Caco-2 (cell line): ENCODE measurements at places on chromosomes 11 and 22. TPM values are rescaled to one million over a fixed set of nuclear protein-coding genes. Genes with fewer than 3 reads are reported as not detected.

DNA sequence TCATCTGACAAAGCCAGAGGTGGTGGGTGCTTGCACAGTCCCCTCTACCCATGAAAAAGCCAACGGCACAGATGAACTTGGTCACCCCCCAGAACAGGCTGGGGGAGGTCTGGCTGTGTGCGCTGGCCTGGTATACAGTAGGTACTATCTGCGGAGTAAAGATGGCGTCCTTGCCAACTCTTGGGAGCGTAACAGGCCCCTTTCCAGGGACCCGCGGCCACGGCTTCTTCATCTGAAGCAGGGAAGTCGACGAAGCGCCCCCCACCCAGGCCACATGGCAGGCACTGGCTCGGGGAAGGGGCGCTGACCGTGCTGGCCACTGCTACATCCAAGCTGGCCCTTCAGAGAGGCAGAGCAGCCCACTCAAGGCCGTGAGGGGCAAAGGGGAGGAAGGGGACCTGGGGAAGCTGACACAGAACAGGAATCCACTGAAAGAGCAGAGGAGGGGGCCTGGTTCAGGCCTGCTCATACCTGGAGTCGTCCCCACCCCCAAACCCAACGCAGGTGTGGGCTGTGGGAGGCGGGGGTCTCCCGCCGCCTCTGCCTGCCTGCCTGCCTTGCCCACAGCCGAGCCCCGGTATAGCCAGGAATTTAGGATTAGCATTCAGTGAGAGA, 75.7 kb downstream of the CELSR1 start:
- no peak overlapping the region for H3K27ac ChIP-seq
- no peaks in the 10 kb centered on the region for H3K36me3 ChIP-seq
- no peak overlapping the region for H3K4me3 ChIP-seq
- no peaks in the 10 kb centered on the region for H3K27me3 ChIP-seq

GRCh38 chr22:40610329-40610850, 26.1 kb downstream of the MRTFA start:
- H3K27me3 ChIP-seq, result no peaks in the 10 kb centered on the region
- DNase-seq, result no peak
- H3K36me3 ChIP-seq, result no peaks in the 10 kb centered on the region
- no peak overlapping the region for H3K4me3 ChIP-seq
- H3K27ac ChIP-seq, result no peak overlapping the region
- peaks cover 14% of the 10 kb centered on the region for H3K4me1 ChIP-seq

- peak overlapping the region; percentile 1 for H3K27ac ChIP-seq
- no peak overlapping the region for H3K4me3 ChIP-seq
- peaks cover 7% of the 10 kb centered on the region for H3K36me3 ChIP-seq
- H3K4me1 ChIP-seq, result peaks cover 21% of the 10 kb centered on the region
- no peaks in the 10 kb centered on the region for H3K27me3 ChIP-seq
Measured at GRCh38 chr11:111759376-111759775, 6.8 kb downstream of the PPP2R1B start.

DNA sequence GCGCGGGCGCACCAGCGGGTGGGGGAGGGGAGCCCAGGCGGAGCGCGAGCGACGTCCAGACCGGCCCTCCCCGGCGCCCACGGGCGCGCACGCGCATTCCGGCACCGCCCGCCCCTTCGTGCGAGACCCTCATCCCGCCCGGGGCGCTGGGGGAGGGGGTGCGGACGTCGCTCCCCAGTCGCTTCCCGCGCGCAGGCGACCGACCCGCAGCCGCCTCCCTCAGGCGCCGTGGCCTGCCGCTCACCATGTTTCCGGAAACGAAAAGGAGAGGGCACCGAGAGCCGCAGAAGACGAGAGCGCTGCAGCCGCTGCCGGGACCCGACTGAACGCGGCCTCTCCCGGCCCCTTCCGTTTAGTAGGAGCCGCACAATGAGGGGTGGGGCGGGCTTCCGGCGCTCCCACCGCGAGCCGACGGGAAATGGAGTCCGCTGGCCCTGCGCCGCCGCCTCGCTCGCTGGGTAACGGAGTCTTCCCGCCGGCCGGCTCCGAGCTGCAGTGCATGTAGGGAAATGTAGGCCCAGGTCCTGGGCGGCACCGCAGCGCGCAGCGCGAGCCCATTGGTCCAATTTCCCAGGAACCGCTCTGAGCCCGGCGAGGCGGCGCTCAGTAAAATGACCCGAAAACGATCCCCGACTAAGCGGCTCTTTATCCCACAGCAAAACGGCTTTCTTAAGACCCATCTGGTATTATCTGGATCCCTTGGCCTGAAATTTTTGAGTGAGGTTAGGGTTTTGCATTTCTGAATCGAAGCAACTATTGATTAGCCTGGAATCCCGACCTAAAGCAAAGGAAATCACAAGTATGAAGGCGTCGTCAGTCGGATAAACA, at the start of gene CFL1:
Gene CFL1, minus strand, starts transcription at position 328 of the 828 bp plus-strand sequence. Its CDS starts 81 bp downstream, at position 247.
- peak; percentile 99 for DNase-seq
- peaks cover 9% of the 10 kb centered on the region; the same call in 1 of the 2 replicates for H3K36me3 ChIP-seq
- H3K27me3 ChIP-seq, result no peaks in the 10 kb centered on the region
- peaks cover 15% of the 10 kb centered on the region for H3K4me1 ChIP-seq
- peak within 1 kb of the TSS; percentile 95 for H3K4me3 ChIP-seq

DNA sequence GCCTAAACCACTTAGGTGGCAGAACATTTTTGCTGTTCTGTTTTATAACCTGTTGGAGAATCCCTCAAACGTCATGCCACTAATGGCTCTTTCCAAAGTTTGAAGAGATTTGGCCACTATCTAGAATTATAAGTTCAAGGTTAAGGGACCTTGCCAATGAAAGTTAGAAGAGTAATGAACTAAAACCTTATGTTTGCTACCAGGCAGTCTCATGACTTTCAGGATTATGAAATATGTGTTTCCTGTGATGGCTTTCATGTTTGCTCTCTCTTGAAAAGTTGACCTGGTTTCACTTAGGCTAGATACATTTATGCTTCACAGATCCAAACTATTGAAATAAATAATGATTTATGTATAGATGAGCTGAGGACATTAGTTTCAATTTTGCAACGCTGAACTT, 340.0 kb downstream of the LRRC4C start:
- no peak overlapping the region for H3K27ac ChIP-seq
- H3K4me1 ChIP-seq, result no peaks in the 10 kb centered on the region
- DNase-seq, result no peak
- H3K36me3 ChIP-seq, result no peaks in the 10 kb centered on the region

GRCh38 chr22:42277988-42278776, 7.7 kb upstream of the TCF20 start:
- 0 out of 2 replicates have a peak, but pooled peaks cover 2% of the 10 kb centered on the region for H3K36me3 ChIP-seq
- H3K27me3 ChIP-seq, result no peaks in the 10 kb centered on the region
- H3K4me1 ChIP-seq, result peaks cover 52% of the 10 kb centered on the region
- peak overlapping the region; percentile 55 for H3K27ac ChIP-seq
- H3K4me3 ChIP-seq, result no peak overlapping the region
- peak; percentile 78 for DNase-seq

- H3K27me3 ChIP-seq, result no peaks in the 10 kb centered on the region
- no peak for DNase-seq
- peak overlapping the region; percentile 38 for H3K27ac ChIP-seq
- no peak overlapping the region for H3K4me3 ChIP-seq
- peaks cover 5% of the 10 kb centered on the region; the same call in 1 of the 2 replicates for H3K4me1 ChIP-seq
- H3K36me3 ChIP-seq, result no peaks in the 10 kb centered on the region
Measured at GRCh38 chr11:61880031-61880430, 11.3 kb downstream of the FADS3 start.

DNA sequence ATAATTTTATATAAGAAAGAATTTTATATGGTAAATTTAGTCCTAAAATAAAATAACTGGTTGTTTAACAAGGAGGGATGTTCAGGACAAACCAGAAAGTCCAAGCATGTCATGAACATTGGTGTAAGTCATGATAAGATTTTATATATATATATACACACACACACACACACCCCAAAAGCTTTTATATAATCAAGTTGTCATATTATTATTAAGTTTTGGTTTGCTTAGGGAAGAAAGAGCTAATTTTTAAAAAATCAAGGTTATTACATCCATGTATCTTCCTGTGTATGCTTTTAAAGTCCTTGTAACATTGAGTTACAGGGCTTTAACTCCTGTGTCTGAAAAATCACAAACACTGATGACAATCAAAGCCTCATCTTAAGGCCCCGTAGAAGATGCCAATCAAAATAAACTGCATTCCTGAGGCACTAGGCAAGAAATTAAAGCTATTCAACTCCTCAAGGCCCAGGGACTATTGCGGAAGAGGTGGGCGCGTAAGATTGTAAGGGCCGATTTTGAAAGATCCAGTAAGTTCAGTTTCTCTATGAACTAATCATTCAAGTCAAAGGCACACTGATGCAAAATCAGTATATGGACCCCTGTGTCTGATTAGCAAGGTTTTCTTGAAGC, 16.8 kb downstream of the APOL6 start:
- no peak for DNase-seq
- H3K27me3 ChIP-seq, result no peaks in the 10 kb centered on the region
- H3K27ac ChIP-seq, result no peak overlapping the region
- no peaks in the 10 kb centered on the region for H3K36me3 ChIP-seq
- H3K4me1 ChIP-seq, result peaks cover 14% of the 10 kb centered on the region; the same call in 1 of the 2 replicates

DNA sequence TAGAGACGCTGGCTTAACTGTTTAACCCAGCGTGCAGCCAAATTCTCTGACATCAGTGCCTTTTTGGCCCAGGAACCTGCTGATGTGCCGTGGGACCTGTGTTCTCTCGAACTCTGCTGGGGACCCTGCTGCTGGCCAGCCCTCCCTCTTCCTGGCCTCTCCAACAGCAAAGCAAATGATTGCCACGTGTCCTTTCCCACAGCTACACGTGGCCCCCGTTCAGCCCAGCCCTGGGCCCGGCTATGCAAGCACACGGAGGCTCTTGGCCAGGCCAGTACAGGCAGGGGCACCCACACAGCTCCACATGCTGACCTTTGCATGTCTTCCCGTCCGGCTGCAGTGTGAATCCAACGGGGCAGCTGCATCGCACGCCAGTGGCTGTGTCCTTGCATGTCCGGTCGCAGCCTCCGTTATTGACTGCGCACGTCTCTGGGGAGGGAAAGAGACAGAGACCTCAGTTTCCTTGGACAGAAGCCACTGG, 51.6 kb upstream of the TTLL12 start:
- no peak for DNase-seq
- no peaks in the 10 kb centered on the region for H3K27me3 ChIP-seq
- no peak overlapping the region for H3K27ac ChIP-seq
- no peaks in the 10 kb centered on the region for H3K4me1 ChIP-seq
- no peaks in the 10 kb centered on the region for H3K36me3 ChIP-seq
- no peak overlapping the region for H3K4me3 ChIP-seq

DNA sequence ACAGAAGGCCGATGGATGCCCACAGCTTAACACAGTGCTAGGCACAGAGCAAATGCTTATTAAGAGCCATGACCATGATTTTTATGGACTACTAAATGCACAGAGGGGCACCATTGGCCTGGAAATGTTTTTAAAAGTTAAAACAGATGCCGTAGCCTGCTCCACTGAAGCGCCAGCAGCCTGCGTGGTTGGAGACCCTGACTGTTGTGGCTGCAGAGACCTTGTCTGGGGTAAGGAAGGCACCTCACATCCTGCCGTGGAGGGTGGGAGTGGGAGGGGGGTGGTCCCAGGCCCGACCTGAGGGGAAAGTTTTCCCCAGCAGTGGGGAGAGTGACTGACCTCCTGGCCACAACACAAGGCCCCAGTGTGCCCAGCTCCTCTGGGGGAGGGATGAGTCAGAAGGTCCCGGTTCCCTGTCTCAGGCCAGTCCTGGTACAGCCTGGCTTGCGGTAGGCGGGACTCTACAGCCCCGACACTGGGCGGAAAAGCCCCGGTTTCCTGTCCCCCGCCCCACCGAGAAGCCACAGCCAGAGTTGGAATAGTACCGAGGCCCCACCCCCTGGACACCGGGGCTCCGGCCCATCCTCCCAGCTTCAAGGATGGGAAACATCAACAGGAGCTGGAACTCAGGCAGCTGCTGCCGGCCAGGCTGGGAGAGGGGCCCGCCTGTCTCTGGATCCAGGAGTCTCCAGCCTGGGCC, 7.0 kb downstream of the CHST1 start:
- H3K27me3 ChIP-seq, result peaks cover 12% of the 10 kb centered on the region
- no peak overlapping the region for H3K27ac ChIP-seq
- H3K36me3 ChIP-seq, result no peaks in the 10 kb centered on the region
- DNase-seq, result no peak
- no peak overlapping the region for H3K4me3 ChIP-seq
- H3K4me1 ChIP-seq, result no peaks in the 10 kb centered on the region

GRCh38 chr22:31394326-31394725, 5.1 kb upstream of the DRG1 start:
- DNase-seq, result no peak
- H3K27me3 ChIP-seq, result no peaks in the 10 kb centered on the region
- H3K4me3 ChIP-seq, result no peak overlapping the region

DNA sequence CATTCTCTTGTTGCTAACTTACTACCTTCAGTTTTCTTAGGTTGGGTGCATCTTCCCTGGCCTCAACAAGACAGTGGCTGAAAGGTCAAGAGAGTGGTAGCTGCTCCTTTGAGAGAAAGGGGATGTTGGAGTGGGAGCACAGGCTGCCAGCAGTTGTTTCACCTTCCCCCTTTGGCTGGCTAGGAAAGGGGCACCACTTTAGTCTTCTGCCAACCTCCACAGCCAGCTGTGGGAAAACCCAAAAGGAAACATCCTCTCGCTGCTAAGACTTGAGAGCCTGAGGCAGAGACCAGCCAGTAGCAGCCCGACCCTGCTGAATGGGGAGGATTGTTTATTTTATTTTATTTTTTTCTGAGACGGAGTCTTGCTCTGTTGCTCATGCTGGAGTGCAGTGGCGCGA, 34.4 kb downstream of the MARK2 start:
- H3K36me3 ChIP-seq, result peaks cover 2% of the 10 kb centered on the region; the same call in 1 of the 2 replicates
- no peak overlapping the region for H3K4me3 ChIP-seq
- peaks cover 8% of the 10 kb centered on the region for H3K4me1 ChIP-seq
- no peaks in the 10 kb centered on the region for H3K27me3 ChIP-seq

DNA sequence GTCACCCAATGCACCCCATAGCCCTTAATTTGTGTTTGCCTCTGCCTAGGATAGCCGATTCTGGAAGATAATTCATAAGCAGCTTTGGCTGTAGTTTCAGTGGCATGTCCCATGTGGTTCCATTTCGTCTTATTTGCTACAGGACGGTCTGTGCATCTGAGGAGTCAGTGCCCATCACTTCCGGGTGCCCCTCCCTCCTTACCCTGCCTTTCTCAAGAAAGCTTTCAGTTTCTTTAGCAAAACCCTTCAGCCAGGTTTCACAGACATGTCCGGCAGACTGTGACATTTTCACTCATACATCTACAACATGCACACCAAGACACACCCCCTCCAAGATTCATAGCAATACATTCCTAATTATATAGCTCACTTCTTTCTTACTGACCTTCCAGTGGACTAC, 14.3 kb downstream of the TP53AIP1 start:
- DNase-seq, result no peak
- H3K4me1 ChIP-seq, result no peaks in the 10 kb centered on the region
- no peaks in the 10 kb centered on the region; the same call in 1 of the 2 replicates for H3K27me3 ChIP-seq
- H3K36me3 ChIP-seq, result no peaks in the 10 kb centered on the region
- H3K27ac ChIP-seq, result no peak overlapping the region

- H3K27ac ChIP-seq, result no peak overlapping the region
- 0 out of 2 replicates have a peak, but pooled peaks cover 4% of the 10 kb centered on the region for H3K4me1 ChIP-seq
- H3K27me3 ChIP-seq, result no peaks in the 10 kb centered on the region
Measured at GRCh38 chr11:45994371-45995341, 72.2 kb downstream of the LARGE2 start.

HORMAD2 gene
- total RNA-seq, result 2.4 and 3.1 TPM in 2 replicates

MS4A2 gene
- total RNA-seq, result not detected in 2 replicates

SLC25A18 gene
- 0.14 TPM in 1 of 2 replicates, not detected in the other for total RNA-seq

MS4A14 gene
- not detected in 2 replicates for total RNA-seq
